Right cardiac atrium (tissue), 5 donors: ENCODE measurements at places on chromosomes 1 and 21. TPM values are rescaled to one million over a fixed set of nuclear protein-coding genes. Genes with fewer than 3 reads are reported as not detected.

The PLA2G2C gene
- 0.31 TPM for total RNA-seq

The GBP4 gene
- 12.7 TPM for total RNA-seq

The SLC2A5 gene
- total RNA-seq = 3.6 TPM

The AGT gene
- total RNA-seq = 168 TPM

- DNase-seq = no peak
Measured at GRCh38 chr1:92410706-92411105, 76.0 kb downstream of the GFI1 start.

- DNase-seq = no peak
Measured at GRCh38 chr1:198168227-198168626, 11.4 kb downstream of the NEK7 start.

- no peak for DNase-seq
Measured at GRCh38 chr1:211520641-211521040, 28.7 kb upstream of the RD3 start.

GRCh38 chr1:62311473-62311943 is 7.7 kb downstream of the KANK4 start:
- DNase-seq = no peak

DNA sequence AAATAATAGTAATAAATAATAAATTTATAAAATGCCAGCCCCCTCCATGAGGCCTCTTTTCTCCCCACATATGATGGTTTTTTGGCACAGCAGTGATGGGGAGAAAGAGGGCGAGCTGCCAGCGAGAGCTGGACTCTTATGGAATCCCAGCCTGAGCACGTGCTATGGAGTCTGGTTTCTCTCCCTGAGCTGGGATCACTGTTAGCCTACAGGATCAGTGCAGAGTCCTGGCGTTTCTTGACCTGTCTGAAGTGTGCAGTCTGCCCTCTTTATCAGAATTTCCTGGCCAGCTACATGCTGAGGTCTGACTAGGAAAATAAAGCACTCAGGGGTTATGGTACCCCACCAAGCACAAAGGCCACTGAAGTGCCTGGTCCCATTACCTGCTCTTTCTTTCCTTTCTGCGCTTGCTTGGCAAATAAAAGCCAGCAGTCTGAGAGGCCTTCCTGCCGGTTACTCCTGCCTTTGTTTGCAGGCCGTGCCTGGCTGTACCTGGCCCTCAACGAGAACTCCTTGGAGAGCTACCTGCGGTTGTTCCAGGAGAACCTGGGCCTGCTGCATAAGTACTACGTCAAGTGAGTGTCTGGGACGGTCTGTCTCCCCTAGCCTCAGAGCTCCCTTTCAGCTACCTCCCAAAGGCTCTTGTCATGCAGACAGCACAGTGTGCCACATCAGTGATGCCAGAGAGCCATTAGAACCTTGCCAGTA is 18.5 kb upstream of the SLC25A34 start:
- peak; percentile 30 for DNase-seq

GRCh38 chr1:10694274-10694632 is 102.2 kb downstream of the CASZ1 start:
- DNase-seq = no peak

DNA sequence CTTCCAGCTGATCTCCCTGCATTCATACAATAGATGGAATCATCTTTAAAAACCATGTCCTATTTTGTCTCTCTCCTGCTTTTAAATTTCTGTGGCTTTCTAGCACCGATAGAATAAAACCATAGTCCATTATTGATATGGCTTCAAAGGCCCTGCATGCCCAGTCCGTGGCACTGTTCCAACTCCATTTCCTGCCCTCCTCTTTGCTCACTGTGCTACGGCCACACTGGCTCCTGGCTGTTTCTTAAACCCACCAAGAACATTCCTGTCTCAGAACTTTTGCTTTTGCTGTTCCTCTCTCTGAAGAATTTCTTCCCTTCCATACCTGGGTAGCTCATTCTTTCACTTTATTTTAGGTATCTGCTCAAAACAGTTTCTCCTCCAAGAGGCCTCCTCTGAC is 7.2 kb downstream of the SLAMF1 start:
- DNase-seq = no peak
